Naive B cell (primary cell): ENCODE measurements at places on chromosomes 13 and 19. TPM values are rescaled to one million over a fixed set of nuclear protein-coding genes. Genes with fewer than 3 reads are reported as not detected.
A peak's percentile ranks its signal among the peaks of the same experiment; 100 is the strongest.

- DNase-seq = no peak
- H3K4me3 ChIP-seq = peak overlapping the region; percentile 4
- no peak overlapping the region for H3K27ac ChIP-seq
- H3K27me3 ChIP-seq = no peaks in the 10 kb centered on the region
- no peaks in the 10 kb centered on the region for H3K4me1 ChIP-seq
- H3K36me3 ChIP-seq = no peaks in the 10 kb centered on the region
Observed at GRCh38 chr13:59178344-59178743, 985.4 kb downstream of the DIAPH3 start.

DNA sequence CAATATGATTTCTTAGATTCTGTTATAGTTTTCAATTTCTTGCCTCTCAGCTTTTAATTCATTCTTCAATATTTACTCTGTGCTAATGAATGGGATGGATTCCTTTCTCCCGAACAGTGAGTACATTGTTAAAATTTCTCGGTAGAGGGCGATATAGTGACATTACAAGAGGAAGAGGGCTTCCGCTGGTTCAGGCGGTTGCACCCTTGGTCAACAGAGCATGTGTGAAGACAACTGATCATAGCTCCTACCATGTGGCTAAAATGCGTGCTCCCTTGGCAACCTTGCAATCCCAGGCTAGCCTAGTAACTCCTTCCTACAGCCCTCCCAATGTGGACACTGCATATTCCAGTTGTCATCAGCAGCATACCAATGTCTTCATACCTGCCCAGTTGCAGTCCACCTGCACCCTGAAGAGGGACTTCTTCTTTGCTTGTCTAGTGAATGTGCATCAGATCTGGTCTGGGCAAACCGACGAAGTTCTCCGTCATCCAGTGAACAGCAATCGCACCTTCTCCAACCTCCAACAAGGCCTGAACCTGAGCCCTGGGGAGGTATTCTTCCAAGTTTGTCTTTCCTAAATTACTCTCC lies 653.0 kb upstream of the GPC6 start:
- H3K36me3 ChIP-seq = no peaks in the 10 kb centered on the region
- no peak overlapping the region for H3K27ac ChIP-seq
- H3K4me3 ChIP-seq = no peak overlapping the region

GRCh38 chr19:41601771-41602170 lies 25.1 kb downstream of the CEACAM4 start:
- no peak for DNase-seq
- no peaks in the 10 kb centered on the region for H3K27me3 ChIP-seq
- no peak overlapping the region for H3K4me3 ChIP-seq
- H3K4me1 ChIP-seq = peaks cover 9% of the 10 kb centered on the region
- H3K27ac ChIP-seq = no peak overlapping the region

DNA sequence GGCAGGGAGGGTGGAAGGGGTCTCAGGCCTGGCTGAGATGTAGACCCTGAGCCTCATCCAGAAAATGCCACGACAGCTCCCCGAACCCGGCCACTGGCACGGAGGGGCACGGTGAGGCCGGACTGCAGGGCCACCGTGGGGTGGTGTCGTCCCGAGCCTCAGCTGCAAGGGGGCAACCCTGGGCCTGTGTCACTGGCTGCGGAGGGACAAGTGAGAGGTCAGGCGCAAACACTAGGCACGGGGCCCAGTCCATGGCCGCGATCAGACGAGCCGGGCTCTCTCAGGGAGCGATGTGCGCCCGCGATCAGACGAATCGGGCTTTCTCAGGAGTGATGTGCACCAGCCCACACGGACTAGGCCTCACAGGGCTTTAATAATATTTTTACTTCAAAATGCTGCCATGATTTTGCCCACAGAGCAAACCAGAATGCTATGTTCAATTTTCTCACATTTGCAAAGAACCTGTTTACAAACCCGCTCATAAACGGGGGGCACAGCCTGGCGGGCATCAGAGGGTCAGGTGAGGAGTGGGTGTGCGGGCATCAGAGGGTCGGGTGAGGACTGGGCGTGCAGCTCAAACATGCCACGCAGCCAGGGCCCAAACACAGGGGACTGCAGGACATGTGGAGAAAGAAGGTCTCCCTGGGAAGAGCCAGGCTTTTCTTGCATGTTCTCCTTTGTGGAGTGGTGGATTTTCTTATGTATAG lies 42.6 kb upstream of the C13orf46 start:
- H3K27me3 ChIP-seq = no peaks in the 10 kb centered on the region
- H3K4me1 ChIP-seq = no peaks in the 10 kb centered on the region
- no peak overlapping the region for H3K4me3 ChIP-seq
- DNase-seq = no peak

DNA sequence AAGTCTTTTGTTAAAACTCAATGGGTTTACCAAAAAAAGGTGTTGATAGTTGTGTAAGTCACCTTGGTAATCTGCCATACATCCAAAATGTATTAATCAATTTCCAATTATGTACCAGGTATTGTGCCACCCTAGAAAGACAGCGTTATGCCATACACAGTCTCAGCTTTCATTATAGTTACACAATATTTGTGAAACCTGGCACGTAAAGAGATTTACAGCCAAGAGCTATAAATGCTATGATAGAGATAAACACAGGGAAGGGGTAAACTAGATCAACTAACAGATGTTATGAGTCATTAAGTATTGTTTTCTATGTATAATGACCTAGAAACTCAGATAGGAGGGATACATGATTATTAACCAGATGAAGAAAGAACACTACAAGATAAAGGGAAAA lies 725.6 kb upstream of the SLITRK5 start:
- H3K27me3 ChIP-seq = no peaks in the 10 kb centered on the region
- DNase-seq = no peak
- H3K4me1 ChIP-seq = no peaks in the 10 kb centered on the region
- H3K4me3 ChIP-seq = no peak overlapping the region
- H3K27ac ChIP-seq = no peak overlapping the region

GRCh38 chr13:59088716-59089115 lies 1075.0 kb downstream of the DIAPH3 start:
- H3K27me3 ChIP-seq = no peaks in the 10 kb centered on the region
- H3K4me3 ChIP-seq = no peak overlapping the region
- DNase-seq = no peak
- no peaks in the 10 kb centered on the region for H3K4me1 ChIP-seq

DNA sequence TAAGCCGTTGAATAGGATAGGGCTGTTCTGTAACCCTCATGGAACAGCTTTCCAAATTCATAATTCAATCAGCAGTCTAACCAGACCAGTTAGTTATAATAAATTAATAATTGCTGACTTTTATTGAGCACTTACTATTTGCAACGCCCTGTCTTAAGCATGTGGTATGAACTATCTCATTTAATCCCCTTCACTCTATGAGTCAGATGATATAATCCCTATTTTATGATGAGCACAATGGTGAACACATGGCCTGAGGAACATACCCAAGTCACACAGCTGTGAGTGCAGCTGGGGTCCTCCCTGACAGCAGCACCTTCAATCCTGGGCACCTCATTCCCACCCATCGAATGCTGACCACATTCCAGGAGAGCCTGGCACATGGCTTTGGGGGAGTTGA lies 28.0 kb upstream of the SACS start:
- peaks cover 23% of the 10 kb centered on the region for H3K4me1 ChIP-seq
- H3K4me3 ChIP-seq = no peak overlapping the region
- no peak overlapping the region for H3K27ac ChIP-seq
- no peak for DNase-seq
- no peaks in the 10 kb centered on the region for H3K36me3 ChIP-seq

DNA sequence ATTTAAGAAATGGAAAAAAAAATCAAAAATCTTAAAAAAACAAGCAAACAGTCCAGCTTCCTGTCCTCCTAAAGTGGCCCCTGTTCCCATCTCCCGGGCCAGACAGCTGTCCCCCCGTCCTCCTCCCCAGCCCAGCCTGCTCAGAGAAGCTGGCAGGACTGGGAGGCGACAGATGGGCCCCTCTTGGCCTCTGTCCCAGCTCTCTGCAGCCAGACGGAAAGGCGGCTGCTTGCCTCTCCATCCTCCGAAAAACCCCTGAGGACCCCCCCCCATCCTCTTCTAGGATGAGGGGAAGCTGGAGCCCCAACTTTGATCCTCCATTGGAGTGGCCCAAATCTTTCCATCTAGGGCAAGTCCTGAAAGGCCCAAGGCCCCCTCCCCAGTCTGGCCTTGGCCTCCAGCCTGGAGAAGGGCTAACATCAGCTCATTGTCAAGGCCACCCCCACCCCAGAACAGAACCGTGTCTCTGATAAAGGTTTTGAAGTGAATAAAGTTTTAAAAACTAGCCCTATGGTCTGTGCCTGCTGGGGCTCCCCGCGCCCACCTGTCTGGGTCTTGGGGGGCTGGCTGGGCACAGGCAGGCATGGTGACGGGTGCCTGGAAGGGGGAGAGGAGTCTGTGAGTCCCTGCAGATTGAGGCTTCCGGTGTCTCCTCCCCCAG lies 3.8 kb downstream of the GADD45GIP1 start:
- H3K4me1 ChIP-seq = peaks cover 29% of the 10 kb centered on the region
- no peak overlapping the region for H3K27ac ChIP-seq
- H3K4me3 ChIP-seq = no peak overlapping the region
- no peak for DNase-seq

DNA sequence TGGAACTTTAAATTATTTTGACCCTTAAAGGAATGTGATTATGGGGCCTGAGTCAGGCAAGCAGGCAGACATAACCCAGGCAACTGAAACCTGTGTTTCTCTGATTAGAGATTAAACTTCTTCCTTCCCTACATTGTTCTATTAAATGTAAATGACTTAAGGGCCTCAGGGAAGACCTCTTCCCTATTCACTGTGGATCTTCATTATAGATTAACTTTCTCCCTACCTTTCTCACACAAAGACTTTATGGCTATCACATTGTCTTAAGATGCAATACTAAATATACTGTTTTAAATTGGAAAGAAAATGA lies 8.8 kb upstream of the METTL21C start:
- no peak for DNase-seq
- H3K27me3 ChIP-seq = peaks cover 14% of the 10 kb centered on the region
- no peaks in the 10 kb centered on the region for H3K36me3 ChIP-seq
- H3K4me1 ChIP-seq = no peaks in the 10 kb centered on the region
- H3K4me3 ChIP-seq = no peak overlapping the region

Gene NFIX
- 2.1 TPM for polyA plus RNA-seq

Gene CEACAM4
- polyA plus RNA-seq = not detected
